ENCODE measurements at places on chromosomes 6 and 20.

DNA sequence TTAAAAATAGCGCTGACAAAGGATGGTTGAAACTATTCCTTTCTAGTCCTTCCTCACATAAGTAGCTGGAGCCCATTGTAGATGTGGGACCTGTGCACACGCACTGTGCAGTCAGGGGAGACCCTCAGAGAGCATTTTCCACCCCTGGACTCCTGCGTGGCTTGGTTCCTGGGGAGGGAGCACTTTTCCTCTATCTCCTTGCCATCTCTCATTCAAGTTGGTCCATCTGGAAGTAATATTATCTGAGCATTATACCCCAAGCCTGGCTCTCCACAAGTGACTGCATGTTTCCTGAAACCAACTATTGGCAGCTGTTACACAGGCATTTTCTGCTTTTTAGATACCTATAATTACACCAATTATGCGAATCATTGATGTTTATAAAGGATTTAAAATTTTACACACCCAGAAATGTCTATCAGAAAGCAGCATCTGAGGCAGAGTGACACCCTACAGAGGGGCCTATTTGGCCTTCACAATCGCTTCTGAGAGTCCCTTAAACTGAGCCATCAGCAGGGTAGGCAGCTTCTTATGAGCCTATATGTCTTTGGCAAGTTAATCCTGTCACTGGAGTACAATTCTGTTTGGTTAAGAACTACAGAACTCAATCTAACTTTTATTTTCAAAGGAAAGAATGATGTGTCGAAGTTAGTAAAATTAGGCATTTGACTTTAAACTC lies 18.7 kb downstream of the SOX4 start:
- no peak for DNase-seq

- no peak for DNase-seq
Measured at GRCh38 chr6:10556992-10557391, 35.8 kb downstream of the GCNT2 start.

- peak; percentile 53 for DNase-seq
Measured at GRCh38 chr6:170522565-170523183, 30.4 kb downstream of the PSMB1 start.

DNA sequence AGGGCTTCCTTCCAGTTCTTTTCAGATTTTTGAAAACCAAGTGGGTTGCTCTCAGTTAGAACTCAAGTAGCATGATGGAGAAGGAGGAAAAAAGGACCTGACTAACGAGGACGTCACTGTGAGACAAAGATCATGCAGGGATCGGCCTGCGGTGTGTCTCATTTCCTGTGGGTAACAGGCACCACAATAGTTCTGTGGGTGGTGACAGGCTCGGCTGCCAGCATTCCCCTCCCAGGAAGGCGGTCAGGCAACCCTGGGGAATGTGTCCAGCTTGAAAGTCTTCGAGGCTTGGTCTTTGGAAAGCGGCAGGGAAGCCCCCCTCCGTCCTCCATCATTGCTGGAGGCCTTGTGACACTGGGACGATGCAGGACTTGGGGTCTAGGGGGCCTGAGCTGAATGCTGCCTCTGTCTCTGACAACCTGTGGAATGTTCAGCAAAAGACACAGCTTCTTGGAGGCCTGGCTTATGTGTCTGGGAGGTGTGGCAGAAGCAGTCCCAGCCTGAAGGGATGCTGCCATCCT lies 121.0 kb downstream of the BCAS1 start:
- no peak for DNase-seq

DNA sequence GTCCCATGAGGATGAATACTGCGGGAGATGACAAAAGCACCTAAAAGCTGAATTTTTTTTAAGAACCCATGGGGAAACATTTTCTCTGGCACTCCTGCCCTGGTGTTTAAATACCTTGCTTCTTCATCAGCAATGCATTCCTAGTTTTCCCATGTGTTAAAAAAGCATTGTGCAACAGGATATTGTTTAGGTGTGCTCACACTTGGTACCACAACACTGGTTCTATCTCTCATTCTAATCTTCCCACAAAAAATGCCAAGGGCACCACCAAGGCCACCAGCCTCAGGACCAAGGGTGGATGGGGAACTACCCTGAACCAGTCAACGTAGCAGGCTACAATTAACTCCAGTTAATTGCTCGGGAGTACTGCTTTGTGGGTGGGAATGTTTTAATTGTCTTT lies 50.9 kb downstream of the ALDH5A1 start:
- DNase-seq = no peak

DNA sequence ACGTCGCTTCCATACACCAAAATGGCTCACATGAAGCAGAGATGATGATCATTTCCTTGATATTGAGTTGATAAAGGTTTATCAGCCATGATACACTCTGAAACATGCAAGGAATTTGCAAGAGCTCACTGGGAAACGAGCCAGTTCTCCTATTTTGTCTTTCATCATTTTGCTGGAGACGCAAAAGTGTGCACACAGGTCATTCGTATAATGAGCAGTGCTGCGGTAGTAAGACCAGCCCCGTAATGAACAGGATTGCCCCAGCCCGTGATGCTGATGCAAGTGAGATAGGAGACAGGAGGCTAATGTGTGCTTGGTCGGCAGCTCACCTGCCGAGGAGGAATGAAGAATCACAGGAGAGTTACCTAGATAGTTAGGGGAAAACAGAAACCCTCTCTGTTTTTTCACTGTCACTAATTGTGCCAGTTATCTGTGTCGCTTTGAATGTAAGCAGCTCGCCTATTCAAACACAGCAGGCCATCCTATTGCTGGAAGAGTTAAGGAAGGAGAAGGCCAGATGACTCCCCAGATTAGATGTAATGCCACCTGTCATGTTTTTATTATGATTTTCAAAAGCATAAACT lies 391.8 kb downstream of the SAMD5 start:
- DNase-seq = no peak

- no peak for DNase-seq
Measured at GRCh38 chr20:8020314-8021079, 936 bp upstream of the TMX4 start.

DNA sequence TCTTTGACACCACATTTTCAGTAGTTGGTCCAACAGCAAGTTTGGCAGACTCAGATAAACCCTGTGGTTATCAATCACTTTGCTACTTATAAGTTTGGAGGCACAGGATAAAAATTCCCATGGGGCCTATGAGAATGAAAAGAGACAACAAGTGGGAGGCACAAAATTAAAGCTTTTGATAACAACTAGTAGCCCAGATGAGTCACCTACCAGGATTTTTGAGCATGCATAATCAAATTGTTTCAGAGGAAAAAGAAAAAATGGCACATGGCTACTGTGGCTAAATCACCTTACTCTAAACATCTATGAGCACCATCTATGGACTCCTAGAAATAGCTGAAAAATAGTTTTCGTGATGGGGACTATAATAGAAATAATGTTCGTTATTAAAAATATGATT lies 40.8 kb upstream of the BMP5 start:
- no peak for DNase-seq

DNA sequence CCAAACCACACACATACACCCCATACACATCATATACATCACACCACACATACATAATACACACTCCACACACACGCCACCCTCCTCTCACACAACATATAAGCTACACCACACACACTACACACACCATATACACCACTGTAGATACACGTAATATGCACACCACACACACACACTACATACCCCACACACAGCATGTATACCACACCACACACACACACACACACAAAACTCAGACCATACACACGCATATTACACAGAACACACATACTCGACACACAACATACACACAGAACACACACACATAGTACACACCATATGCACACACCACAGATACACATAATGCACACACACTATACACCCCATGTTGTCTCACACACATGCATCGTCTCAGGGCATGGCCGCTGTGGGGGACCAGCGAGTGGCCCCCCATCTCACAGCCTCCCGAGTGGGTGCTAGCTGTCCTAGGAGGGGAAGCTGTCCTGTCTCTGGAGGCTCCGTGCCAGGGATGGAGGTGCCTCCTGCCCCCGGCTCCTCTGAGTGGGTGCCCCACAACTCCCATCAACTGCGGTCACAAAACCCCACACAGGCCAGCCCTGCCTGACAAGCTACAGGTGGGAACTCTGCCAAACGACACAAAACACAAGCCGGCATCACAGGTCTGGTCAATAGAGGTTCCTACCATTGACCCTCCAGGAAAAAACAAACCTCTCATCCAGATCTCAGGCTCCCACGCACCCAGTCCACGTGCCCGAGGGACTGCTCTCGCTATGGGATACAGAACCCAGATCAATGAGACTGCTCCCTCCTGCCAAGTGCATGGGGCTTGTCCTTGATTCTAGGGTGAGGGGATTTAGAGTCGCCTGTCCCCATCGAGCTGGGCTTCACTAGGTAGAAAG lies 49.1 kb downstream of the DACT2 start:
- no peak for DNase-seq

- DNase-seq = peak; percentile 18
Measured at GRCh38 chr6:128882560-128882959, 378 bp upstream of the LAMA2 start.

DNA sequence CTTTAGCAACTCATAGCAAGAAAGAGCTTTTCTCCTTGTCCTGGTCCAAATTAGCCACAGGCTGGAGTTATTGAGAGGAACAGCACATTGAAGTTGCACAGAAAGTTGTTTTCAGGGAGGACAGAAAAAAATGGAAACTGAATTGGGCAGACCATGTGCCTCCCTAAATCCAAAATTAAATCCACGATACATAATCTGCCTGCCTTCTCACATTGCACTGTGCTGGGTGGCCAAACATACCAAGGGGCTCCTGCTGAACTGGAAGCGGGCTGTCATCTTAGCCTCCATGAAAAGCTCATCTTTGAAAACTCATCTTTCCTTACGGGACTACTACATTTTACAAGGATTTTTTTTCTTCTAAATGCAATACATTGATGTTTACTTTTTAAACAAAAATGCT lies 59.9 kb downstream of the TNFAIP3 start:
- no peak for DNase-seq

DNA sequence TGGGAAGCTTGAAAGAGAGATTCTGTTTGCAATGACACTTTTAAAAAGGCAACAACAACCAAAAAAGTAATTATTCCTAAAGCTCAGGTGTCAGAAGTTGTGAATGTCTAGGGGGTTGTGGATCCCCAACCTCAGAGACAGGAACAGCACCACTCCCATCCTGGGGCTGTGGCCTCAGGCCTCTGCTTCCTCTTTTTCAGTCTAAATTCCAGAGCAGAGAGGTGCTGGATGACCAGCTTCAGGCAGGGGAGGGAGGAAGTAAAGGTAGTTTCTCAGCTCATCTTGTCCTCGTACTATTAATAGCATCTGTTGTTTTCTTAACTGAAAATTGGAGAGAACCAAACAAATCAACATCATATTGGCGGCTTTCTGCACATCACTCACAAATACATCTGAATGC lies 8.3 kb downstream of the NT5E start:
- no peak for DNase-seq

DNA sequence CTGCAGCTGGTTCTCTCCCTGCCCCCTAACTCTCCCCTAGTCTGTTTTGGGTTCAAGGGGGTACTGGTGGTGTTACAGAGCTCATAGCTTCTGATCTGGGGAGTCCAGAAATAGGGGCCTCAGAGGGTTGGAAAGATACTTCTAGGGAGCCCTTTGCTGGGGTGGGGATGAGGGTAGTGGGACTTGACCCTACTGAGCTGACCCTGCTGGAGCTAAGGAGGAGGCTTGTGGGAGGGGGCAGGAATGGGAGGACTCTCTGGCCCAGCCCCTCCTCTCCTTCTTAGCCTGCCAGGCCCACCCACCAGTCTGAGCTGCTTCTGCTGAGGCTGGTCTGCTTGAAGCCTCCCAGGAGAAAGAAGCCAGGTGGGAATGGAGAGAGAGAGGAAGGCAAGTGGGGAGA lies at the start of gene EGFL8:
Gene EGFL8, plus strand, starts transcription at position 301 of the 400 bp plus-strand sequence. CDS start 1,571 bp downstream, outside the sequence.
- DNase-seq = no peak

DNA sequence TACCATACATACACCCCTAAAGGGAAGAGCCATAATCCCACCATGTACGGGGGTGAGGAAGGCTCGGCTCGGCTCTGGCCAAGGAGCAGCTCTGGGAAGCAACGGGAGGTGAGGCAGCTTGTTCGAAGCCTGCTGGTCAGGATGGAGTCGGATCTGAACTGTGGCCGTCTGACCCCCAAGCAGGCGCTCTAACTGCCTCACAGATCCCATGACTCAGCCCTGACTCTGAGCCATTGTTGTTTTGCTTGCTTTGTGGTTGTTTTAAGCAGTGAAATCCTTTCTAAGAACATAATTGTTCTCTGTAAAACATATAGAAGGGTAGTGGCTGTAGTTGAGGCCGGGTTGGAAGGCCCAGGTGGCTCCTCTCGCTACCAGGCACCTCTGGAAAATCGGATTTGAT lies 10.9 kb downstream of the C6orf132 start:
- no peak for DNase-seq

- no peak for DNase-seq
Measured at GRCh38 chr6:91523511-91523910, 936.6 kb upstream of the MAP3K7 start.

- DNase-seq = no peak
Measured at GRCh38 chr6:146301764-146302163, 241.9 kb upstream of the RAB32 start.

DNA sequence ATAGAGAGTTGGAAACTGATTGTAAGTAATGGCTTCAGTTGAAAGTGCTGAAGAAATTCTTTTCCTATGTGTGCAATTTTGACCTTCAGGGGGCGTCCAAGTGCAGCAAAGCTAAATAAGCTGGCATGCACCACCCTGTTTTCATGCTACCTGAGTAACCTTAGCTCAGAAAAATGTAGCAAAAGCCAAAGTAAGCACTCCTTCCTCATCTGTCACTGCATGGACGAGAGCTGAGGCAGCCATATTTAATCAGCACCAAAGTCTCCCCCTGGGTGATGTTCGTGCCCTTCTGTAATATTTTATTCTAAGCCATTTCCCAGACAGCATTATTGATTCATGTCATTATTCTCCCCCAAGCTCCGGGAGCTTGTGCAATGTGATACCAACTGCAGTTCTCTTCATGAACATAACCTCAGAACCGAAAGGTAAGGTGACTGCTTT lies 123.1 kb downstream of the RPS12 start:
- peak; percentile 68 for DNase-seq

- no peak for DNase-seq
Measured at GRCh38 chr20:47540443-47541354, 39.0 kb downstream of the NCOA3 start.

DNA sequence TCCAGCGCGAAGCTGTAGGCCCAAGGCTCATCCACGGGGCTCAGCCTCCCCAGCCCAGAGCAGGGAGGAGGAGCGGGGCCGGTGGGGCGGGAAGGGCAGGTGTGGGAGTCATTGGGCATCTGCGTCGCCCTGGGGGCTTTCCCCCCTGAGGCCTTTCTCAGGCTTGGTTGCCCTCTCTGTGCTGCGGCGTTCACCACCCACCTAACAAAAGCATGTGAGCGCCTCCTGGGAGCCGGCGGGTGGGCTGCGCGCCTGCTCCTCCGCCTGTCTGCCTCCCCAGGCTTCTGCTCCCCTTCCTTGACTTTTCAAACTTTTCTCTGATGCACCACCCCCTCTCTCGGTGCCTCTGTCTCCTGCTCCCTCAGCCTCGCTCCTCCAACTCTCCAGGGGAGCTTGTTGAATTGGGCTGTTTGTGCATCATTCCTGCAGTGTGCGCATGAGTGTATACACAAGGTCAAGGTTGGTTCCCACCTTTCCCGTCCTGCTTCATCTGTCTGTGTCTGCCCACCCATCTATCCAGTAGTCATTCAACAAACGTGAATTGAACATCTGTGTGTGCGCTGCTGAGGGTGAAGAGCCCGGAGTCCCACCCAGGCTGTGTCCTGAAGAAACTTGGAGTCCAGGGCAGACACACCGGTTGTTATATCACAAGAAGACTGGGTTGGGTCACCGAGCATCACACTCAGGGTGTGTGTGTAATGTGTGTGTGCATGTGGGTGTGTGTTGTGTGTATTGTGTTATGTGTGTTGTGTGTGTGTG lies 82.4 kb upstream of the NNAT start:
- no peak for DNase-seq

All from HEK293T (cell line).